Heart right ventricle (tissue), 16 donors: ENCODE measurements at places on chromosomes 4 and X. TPM values are rescaled to one million over a fixed set of nuclear protein-coding genes. Genes with fewer than 3 reads are reported as not detected.

Gene PABPC1L2B
- not detected for total RNA-seq

Gene HHIP
- not detected for total RNA-seq

GRCh38 chrX:30570505-30570904 is 7.1 kb downstream of the TASL start:
- no peaks in the 10 kb centered on the region for H3K4me1 ChIP-seq
- no peak for DNase-seq

- no peaks in the 10 kb centered on the region for H3K27me3 ChIP-seq
- H3K36me3 ChIP-seq, result no peaks in the 10 kb centered on the region
- H3K27ac ChIP-seq, result no peak overlapping the region
Measured at GRCh38 chrX:110734894-110735541, 60.6 kb downstream of the CHRDL1 start.

DNA sequence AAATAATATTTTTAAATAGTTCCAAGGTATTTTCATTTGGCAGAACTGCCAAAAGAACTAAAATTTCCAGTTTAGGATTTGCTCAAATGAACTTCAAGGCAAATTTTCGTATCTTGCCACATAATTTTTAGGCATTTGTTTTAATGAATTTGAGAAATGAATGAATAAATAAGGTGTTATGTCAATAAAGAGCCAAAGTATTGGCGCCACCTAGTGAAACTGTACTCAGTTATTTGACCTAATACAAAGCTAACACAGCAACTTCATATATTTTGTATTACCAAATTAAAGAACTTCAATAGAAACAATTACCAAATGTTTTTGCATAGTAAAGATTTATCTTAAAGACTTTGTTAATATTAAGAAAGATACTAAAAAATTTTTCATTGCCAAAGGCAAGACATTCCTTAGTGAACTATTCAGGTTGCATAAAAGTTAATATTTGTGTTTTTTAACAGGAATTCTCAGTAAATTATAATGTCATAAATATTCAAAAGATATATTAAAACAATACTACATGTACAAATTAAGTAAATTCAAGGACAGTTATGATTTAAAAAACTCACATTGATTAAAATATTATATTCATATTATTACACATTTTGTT is 50.3 kb downstream of the STPG2 start:
- H3K4me1 ChIP-seq, result no peaks in the 10 kb centered on the region
- no peak for DNase-seq
- H3K27me3 ChIP-seq, result no peaks in the 10 kb centered on the region
